ENCODE measurements at places on chromosomes 2 and 18. TPM values are rescaled to one million over a fixed set of nuclear protein-coding genes. Genes with fewer than 3 reads are reported as not detected.

The UPP2 gene
- total RNA-seq = not detected

The CXCR1 gene
- not detected for total RNA-seq

The GCG gene
- not detected for total RNA-seq

The CHRNG gene
- total RNA-seq = not detected

The NAT8 gene
- not detected for total RNA-seq

The G6PC2 gene
- total RNA-seq = not detected

The SLC23A3 gene
- total RNA-seq = 0.02 TPM

DNA sequence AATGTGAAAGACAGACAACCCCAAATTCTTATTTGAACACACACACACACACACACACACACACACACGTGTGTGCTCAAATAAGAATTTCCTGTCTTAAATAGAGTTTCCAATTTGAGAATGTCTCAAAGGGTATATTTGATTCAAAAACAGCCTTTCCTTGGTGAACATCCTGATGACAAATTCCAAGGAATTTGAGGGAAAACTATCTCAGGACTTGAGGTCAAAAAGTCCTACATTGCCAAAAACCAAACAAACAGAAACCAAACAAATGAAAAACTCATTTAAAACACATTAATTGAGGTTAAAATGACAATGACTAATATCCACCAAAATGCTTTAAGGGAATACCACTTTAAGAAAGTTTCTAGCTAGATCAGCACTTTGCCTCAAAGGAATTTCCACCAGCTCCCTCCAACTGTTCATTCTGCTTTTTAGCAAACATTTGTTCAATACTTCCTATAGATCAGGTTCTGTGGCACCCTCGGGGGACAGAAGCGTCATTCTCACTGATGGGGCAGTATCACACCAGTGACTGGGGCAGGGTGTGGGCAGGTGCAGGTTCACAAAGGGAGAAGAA lies 232.1 kb upstream of the TRIB2 start:
- DNase-seq = peak; percentile 72

DNA sequence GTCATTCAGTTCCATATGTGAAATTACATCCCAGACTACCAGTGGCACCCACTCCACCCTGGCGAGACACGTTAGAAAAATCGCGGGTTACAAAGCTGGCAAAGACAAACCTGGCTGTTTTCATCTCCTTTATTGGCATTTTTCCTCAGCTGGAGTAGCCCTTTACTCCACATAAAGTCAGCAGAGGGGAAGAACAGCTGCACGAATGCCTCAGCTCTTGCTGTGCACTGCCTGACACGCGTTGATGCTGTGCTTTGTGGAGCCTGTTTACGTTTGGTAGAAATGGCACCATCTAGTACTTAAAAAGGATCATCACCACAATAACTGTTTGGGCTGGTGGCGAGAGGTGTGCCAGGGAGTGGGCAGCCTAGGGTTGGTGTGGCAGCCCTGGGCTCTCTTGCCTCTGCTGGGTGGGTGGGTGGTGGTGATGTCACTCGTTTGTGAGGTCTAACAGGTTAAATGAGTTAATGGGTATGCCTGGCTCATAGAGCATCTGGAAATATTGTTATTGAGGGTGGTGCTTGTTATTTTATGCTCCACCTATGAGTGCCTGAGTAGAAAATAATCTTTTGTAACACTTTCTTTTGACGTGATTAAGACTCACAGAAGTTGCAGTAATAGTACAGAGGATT lies 16.4 kb downstream of the FARP2 start:
- DNase-seq = no peak

- DNase-seq = no peak
Measured at GRCh38 chr2:71674158-71674851, 220.9 kb downstream of the DYSF start.

GRCh38 chr18:49907346-49907929 lies 94.1 kb upstream of the ACAA2 start:
- DNase-seq = no peak

- no peak for DNase-seq
Measured at GRCh38 chr2:231655894-231656293, 52.4 kb upstream of the PTMA start.

DNA sequence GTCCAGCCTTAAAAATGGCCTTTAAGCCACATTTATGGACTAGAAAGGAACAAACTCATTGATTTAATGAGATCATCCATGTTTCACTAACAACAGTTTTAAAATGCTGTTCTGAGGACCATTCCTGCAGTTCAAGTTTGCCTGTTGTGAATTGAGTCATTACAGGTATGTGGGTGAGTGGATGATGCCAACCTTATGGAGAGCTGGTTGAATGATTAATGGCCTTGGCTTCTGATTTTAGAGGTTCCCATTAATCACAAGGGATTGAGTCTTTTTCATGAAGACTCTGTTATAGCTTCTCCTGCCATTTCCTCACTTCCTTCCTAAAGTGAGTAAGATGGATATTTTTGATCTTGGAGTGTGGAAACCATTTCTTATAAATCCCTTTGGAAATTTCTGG lies 459.8 kb upstream of the SLC14A2 start:
- DNase-seq = peak; percentile 40

GRCh38 chr2:42809819-42810120 lies 17.4 kb upstream of the HAAO start:
- peak; percentile 78 for DNase-seq

DNA sequence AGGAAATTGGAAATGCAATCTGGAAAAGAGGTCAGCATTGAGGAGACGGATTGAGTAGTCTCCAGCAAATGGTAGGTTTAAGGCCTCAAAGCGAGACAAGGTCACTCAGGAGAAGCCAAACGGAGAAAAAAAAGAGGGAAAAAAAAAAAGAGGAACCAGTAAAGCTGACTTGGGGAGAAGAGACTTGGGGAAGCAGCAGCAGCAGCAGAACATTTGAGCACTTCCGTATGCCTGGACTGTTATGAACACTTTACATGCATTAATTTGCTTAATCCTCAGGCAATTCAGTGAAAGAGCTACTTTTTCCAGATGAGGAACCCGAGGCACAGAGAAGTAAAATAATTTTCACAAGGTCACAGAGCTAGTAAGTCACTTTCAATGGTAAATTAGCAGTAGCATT lies 81.3 kb downstream of the OSBPL6 start:
- DNase-seq = no peak

GRCh38 chr2:53786352-53786704 lies 425 bp downstream of the ASB3 start:
- peak; percentile 56 for DNase-seq

GRCh38 chr2:42834161-42834560 lies 41.8 kb upstream of the HAAO start:
- no peak for DNase-seq

DNA sequence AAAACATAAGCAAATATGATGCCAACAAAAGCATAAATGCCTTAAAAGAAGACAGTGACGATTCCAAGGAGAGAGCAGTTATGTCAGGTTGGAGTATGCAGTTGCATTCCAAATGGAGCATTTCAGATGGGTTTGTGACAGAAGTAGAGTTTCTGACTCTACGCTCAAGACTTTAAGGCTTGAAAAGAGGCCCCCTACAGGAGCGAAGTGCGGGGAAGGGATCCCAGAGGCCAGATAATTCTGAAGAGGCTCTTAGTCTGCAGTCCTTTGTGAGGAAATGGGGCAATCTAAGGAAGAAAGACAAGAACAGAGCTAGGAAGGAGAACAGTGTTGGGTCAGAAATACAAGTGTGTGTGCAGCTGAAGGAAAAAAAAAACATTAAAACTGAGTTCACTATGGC lies 95.5 kb downstream of the ZNF521 start:
- DNase-seq = no peak

DNA sequence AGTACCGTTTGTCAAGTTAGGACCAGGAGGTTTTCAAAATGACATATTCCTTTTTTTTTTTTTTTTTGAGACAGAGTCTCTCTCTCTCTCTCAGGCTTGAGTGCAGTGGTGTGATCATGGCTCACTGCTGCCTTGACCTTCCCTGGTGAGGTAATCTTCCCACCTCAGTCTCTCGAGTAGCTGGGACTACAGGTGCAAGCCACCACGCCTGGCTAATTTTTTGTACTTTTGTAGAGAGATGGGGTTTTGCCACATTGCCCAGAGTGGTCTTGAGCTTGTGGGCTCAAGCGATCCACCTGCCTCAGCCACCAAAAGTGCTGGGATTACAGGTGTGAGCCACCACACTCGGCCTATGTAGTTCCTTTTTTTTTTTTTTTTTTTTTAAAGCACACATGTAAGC lies 127.9 kb upstream of the SEC11C start:
- DNase-seq = no peak

- no peak for DNase-seq
Measured at GRCh38 chr2:35343135-35343534, 1012.4 kb upstream of the CRIM1 start.

DNA sequence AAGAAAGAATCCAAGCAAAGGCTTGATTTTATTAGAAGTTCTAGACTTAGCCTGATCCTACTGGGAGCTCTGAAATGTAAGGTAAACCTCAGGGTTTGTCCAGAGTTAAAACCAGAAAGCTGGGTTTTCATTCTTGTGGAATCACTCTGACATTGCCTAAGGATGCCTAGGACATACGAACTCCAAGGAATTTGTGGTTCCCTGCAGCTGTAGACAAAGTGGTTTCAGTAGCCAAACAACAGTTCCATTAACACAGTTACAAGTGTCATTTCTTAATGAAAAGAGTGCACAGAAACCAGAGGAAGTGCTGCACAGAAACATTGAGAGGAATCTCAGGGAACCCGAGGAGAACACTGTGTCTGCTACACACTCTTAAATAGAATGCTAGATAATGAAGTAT lies 221.4 kb upstream of the ST6GAL2 start:
- DNase-seq = no peak

GRCh38 chr18:13915995-13916431 lies 677 bp upstream of the MC2R start:
- DNase-seq = no peak

DNA sequence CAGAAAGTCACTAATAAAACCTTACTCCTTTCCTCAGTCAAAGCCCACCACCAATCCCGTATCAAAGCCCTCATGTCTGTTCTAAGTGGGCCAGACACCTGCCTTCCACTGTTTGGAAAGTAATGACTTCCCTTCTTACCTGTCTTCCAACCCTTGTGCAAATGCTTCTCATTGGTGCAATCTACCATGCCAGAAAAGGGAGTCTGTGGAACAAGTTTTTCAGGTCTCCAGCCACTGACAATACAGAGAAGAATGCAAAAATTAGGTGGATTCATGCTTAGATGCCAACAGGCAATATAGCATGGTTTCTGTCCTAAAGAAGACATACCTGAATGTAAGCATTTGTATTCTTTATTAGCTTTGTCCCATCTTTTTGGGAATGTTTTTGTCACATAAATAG lies 1140.6 kb upstream of the LRRTM1 start:
- no peak for DNase-seq

GRCh38 chr18:70464343-70465114 lies 175.7 kb downstream of the SOCS6 start:
- peak; percentile 76 for DNase-seq

- DNase-seq = no peak
Measured at GRCh38 chr2:29335396-29335795, 220.2 kb downstream of the CLIP4 start.

DNA sequence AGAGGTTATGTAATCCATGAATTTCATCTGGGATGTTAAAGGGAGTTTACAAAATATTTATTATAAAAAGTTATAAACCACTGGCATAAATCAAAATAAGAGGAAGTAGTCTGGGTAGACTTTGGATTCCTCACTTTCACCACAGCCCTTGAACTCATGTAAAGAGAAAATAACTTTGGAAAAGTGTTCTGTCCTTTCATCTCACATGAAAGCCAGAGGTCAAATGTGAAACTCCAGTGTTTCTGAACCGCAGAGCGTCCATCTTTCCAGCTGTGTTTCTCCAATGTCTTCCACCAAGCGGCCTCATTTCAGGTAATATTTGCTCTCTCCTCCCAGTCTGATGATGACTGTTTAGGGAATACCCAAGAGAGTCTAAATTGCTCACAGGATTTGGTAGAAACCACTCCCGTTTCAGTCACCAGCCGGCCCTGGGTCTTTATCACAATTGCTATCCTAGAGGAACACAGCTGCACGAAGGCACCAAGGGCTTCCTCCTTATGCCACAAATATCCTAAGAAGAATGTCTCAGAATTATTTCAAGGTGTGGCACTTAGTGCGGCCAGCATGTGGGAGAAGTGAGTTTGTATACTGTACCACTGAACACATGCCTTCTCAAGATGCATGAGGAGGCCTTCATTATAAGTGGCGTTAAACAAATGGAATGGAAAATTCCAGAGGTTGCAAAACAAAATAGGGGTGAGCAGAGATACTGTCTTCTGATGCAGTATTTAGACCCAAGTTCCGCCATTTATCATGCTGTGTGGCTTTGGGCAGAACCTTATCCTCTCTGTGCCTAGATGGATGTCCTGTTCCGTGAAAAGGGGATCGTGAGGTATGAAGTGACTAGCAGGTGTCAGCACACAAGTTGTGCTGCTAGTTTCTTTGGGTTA lies 63.8 kb downstream of the ACTR2 start:
- DNase-seq = no peak

- DNase-seq = peak; percentile 77
Measured at GRCh38 chr2:20217041-20217970, 7.6 kb downstream of the SDC1 start.

GRCh38 chr2:172305066-172305465 lies 122.3 kb upstream of the ITGA6 start:
- no peak for DNase-seq

DNA sequence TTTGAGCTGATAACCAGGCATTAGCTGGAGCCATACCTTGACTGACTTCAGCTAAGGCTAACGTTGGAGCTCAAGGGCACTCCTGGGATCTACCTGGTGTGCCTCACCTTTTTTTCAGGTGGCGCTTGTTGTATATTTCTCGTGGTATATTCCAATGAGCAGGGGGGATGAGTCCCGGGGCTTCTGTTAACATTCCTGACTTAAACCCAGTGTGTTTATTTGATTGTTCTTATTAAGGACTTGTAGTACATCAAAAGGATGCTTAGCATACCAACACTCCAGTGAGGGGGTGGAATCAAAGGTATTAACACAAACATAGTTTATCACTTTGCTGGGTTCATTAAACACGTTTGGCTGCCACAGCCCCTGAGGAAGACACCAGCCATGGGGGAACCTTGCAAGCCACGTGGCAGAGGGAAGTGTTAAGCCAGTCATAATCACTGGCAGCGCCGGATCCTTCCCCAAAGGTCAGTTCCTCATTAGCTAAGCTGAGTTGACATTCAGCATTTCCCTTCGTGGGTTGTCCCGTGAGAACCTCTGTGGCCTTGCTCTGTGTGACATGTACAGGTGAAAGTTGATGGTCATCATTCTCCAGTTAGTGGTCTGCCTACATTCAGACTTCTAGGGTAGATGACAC lies 119.5 kb upstream of the MCFD2 start:
- DNase-seq = peak; percentile 61

DNA sequence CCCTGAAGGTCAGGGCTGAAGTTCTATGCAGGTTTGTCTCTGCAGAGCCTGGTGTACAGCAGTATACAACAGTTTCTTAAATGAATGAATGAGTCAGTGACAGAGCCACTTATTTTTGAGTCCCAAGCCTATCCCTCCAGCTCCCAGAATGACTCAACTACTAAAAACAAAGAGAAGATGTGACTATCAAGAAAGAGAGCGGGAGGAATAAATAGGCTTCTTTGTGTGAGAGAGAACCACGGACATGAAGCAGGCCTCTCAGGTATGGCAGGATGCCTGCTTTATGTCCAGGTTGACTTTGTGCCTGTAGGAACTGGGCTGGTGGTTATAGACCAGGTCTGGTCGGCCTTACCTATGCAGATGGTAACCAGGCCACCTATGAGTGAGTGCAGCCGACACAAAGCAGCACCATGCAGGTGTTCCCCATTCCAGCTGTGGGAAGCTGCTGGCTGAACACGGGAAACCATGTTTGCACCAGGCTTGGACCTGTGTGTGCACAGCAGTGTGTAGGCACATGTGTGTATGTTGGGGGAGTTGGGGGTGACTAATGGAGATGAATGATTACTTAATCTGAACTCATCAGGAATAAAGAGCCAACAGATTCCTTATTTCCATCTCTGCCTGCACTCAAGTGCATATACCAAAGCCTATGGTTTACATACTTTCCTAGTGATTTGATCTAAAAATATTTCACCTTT lies 171.0 kb downstream of the OSR1 start:
- DNase-seq = peak; percentile 64

Data from M059J (cell line).